ENCODE measurements at places on chromosomes 6 and 20.
A peak's percentile ranks its signal among the peaks of the same experiment; 100 is the strongest.

GRCh38 chr20:21623074-21623780 is 82.2 kb upstream of the PAX1 start:
- DNase-seq, result no peak

DNA sequence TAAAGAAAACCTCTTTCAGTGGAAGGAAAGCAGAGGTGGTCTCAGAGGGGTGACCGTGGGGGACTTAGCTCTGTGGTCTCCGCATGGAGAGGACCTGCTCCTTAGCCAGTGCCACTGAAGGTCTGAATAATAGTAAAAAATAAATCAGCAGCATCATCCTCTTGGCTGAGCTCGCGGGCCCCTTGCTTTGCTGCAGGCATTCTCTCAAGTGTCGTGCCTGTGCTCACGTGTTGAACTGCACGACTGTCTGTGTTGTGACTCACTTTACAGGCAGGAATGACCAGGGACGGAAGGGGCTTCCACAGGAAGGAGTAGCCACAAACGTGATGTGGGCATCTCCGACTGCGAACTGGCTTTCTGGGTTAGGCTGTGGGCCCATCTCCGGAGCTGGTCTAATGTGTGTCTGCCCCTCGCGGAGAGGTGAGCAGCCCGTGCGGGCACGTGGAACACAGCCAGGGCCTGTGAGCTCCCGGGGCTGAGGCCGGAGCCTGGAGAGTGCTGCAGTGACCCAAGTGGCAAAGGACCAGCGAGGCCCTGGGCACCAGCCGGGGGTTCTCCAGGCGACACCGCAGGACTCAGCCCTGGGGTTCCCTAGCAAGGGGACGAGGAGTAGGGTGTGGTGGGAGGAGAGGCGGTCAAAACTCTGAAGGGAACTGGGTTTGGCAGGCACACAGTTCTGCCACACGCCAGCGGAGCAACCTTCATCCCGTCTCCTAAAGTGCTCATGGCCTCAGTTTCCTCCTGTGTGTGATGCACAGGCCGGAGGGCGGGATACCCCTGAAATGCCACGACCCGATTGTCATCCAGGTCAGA is 89.2 kb downstream of the RAMACL start:
- DNase-seq, result no peak

DNA sequence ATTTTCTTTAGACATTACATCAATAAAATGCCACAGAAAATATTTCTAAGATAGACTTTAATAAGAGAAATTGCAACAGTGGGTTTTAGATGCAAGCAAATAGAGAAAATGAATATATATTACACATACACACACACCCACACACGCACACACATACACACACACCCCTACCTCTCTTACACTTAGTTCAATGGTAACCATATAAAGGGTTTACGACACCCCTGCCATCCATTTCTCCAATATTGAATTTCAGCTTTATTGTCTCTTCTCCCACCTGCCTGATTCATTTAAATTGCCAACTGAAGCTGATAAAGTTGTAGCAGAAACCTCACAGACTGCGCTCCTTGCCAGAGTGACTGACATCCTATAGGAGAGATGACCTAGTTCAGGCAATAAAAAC is 154.6 kb downstream of the ADAT2 start:
- no peak for DNase-seq

- no peak for DNase-seq
Measured at GRCh38 chr6:124260337-124260736, 456.7 kb downstream of the NKAIN2 start.

GRCh38 chr6:26232306-26232939 is 132.6 kb upstream of the BTN3A2 start:
- DNase-seq, result no peak

GRCh38 chr6:154229786-154230185 is 126.8 kb downstream of the IPCEF1 start:
- peak; percentile 54 for DNase-seq

- no peak for DNase-seq
Measured at GRCh38 chr6:72401865-72402264, 220.0 kb upstream of the KCNQ5 start.

- no peak for DNase-seq
Measured at GRCh38 chr6:160583794-160584193, 80.3 kb downstream of the LPA start.

DNA sequence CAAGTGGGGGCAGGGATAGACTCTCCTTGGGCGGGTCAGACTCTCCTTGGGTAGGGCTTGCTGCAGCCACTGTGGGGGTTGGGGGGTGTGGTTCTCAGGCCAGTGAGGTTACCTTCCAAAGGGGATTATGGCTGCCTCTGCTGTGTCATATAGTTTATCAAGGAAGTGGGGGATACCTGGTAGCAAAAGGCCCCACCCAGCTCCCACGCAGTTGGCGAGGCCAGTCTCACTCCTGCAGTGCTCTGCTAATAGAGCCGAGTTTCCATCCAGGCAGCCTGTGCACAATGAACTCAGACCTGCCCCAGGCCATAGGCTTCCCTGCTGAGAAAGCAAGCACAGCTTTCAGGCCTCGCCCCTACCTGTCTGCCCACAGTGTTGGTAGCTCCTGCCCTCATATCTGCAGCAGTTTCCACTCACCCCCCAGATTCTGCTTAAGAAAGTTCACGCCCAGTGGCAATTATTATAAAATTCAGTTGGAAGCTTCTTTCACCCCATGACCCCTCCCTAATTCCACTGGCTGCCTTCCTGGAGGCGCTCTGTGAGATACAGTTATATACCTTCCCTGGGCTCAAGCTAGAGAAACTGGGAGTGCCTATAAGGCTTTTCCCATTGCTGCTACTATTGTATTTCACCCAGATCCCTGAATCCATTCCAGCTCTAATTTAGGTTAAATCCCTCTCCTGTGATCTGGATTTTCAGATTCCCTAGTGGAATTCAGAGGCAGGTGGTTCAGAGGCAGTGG is 56.1 kb downstream of the HDDC2 start:
- no peak for DNase-seq

GRCh38 chr20:40635971-40636370 is 53.1 kb downstream of the MAFB start:
- DNase-seq, result no peak

- no peak for DNase-seq
Measured at GRCh38 chr6:151440930-151441329, 11.0 kb downstream of the RMND1 start.

GRCh38 chr20:34526466-34526865 is 10.2 kb downstream of the DYNLRB1 start:
- DNase-seq, result no peak

GRCh38 chr6:134753001-134753400 is 196.9 kb downstream of the ALDH8A1 start:
- DNase-seq, result no peak

- no peak for DNase-seq
Measured at GRCh38 chr6:168292826-168293225, 26.8 kb downstream of the DACT2 start.

- no peak for DNase-seq
Measured at GRCh38 chr20:47775841-47776240, 9.4 kb downstream of the SULF2 start.

GRCh38 chr20:47821481-47822100 is 36.3 kb upstream of the SULF2 start:
- no peak for DNase-seq

DNA sequence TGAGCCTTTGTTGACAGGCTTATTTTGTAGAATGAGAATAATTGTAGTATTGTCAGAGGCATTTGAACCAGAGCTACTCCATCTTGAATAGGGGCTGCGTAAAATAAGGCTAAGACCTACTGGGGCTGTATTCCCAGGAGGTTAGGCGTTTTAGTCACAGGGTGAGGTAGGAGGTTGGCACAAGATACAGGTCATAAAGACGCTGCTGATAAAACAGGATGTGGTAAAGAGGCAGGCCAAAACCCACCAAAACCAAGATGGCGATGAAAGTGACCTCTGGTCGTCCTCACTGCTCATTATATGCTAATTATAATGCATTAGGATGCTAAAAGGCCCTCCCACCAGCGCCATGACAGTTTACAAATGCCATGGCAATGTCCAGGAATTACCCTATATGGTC is 82.7 kb downstream of the PFDN4 start:
- DNase-seq, result no peak

GRCh38 chr20:58014628-58015315 is 213.7 kb downstream of the ANKRD60 start:
- no peak for DNase-seq

DNA sequence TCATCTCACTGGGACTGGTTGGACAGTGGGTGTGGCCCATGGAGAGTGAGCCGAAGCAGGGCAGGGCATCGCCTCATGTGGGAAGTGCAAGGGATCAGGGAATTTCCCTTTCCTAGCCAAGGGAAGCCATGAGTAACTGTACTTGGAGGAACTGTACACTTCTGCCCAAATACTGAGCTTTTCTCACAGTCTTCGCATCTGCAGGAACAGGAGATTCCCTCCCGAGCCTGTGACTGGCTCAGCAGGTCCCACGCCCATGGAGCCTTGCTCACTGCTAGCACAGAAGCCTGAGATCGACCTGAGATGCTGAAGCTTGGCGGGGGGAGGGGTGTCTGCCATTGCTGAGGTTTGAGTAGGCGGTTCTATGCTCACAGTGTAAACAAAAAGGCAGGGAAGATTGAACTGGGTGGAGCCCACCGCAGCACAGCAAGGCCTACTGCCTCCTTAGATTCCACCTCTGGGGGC is 10.4 kb upstream of the CALHM5 start:
- no peak for DNase-seq

- DNase-seq, result no peak
Measured at GRCh38 chr20:51342510-51343236, 199.8 kb downstream of the NFATC2 start.

GRCh38 chr20:20755231-20755630 is 42.8 kb upstream of the RALGAPA2 start:
- DNase-seq, result no peak

GRCh38 chr20:61638802-61639585 is 386.9 kb downstream of the CDH4 start:
- DNase-seq, result no peak

DNA sequence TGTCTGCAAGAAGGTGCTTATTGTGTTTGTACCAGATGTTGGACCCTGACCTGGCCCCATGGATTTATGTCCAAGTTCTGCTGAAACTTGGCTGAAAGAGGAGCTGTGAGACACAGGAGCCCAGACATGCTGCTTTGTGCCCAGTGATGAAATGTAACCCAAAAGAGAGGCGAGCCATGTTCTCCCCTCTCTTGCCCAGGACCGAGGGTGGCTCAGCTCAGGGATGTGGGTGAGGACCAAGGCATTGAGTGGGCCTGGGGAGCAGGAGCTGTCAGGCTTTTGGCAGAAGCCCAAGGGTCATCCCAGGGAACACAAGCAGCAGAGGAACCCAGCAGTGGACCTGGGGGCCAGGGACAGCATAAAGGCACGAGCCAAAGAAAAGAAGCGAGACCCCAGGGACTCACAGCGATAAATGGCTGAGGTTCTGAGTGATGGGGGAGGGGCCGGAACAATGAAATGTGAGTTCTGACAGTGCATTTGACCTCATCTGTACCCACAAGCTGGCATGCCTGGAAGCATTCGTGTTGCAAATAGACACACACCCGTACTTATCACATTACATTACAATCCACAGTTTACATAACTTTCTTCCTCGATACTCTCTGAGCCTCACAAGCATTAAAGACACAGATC is 363.4 kb upstream of the JARID2 start:
- DNase-seq, result no peak

DNA sequence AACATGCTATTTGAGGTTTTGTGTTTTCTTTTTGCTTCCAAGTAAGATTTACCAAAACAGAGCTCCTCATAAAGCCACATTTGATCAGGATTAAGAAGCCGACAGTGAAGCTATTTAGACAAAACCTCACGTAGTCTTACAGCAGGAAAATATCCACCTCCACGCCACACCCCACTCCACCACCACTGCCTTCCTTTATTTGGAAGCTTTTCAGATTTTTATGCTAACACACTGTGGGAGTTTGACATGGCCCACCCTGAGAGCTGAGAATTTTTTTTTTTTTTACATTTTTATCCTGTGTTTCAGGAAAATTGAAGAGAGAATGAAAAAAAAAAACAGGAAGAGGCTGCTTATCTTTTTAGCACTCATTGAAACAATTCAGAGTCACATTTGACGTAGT is 104.8 kb upstream of the MC3R start:
- DNase-seq, result no peak

GRCh38 chr20:48812600-48813445 is 15.0 kb downstream of the PREX1 start:
- DNase-seq, result no peak

GRCh38 chr6:16493112-16493511 is 254.7 kb downstream of the GMPR start:
- DNase-seq, result no peak

- no peak for DNase-seq
Measured at GRCh38 chr6:53646606-53647005, 18.9 kb downstream of the KLHL31 start.
